ENCODE measurements at places on chromosomes 3 and 15. TPM values are rescaled to one million over a fixed set of nuclear protein-coding genes. Genes with fewer than 3 reads are reported as not detected.

GRCh38 chr15:73006523-73006922, 45.7 kb upstream of the NEO1 start:
- no peaks in the 10 kb centered on the region for H3K27me3 ChIP-seq
- H3K36me3 ChIP-seq: no peaks in the 10 kb centered on the region
- DNase-seq: no peak
- H3K4me1 ChIP-seq: peaks cover 6% of the 10 kb centered on the region

- no peak for DNase-seq
- H3K27ac ChIP-seq: no peak overlapping the region
- peaks cover 7% of the 10 kb centered on the region for H3K4me1 ChIP-seq
- no peak overlapping the region for H3K4me3 ChIP-seq
These were observed 28.9 kb upstream of the ACP3 start for GRCh38 chr3:132288357-132288756.

DNA sequence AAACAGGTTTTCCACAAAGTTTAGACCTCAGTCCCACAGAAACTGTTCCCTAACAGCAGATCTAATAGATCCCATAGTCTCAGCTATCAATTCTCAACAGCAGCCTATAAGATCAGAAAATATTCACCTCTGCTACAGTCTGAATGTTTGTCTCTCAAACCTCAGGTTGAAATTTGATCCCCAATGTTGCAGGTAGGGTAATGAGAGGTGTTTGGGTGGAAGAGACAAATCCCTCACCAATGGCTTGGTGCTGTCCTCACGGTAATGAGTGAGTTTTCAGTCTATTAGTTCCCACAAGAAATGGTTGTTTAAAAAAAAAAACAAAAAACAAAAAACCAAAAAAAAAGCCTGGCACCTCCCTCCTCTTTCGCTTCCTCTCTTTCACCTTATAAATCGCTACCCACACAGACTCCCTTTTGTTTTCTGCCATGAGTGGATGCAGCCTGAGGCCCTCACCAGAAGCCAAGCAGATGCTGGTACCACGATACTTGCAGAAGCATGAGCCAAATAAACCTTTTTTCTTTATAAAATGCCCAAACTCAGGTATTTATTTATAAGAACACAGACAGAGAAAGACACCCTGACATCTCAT, 14.2 kb downstream of the ZNF280D start:
- peaks cover 10% of the 10 kb centered on the region for H3K36me3 ChIP-seq
- H3K4me1 ChIP-seq: no peaks in the 10 kb centered on the region
- H3K4me3 ChIP-seq: no peak overlapping the region
- no peak for DNase-seq
- no peaks in the 10 kb centered on the region for H3K27me3 ChIP-seq

- H3K4me1 ChIP-seq: no peaks in the 10 kb centered on the region
- DNase-seq: no peak
- no peak overlapping the region for H3K27ac ChIP-seq
- H3K4me3 ChIP-seq: no peak overlapping the region
- peaks cover 8% of the 10 kb centered on the region for H3K36me3 ChIP-seq
These were observed 102.0 kb downstream of the SCAPER start for GRCh38 chr15:76803049-76803571.

DNA sequence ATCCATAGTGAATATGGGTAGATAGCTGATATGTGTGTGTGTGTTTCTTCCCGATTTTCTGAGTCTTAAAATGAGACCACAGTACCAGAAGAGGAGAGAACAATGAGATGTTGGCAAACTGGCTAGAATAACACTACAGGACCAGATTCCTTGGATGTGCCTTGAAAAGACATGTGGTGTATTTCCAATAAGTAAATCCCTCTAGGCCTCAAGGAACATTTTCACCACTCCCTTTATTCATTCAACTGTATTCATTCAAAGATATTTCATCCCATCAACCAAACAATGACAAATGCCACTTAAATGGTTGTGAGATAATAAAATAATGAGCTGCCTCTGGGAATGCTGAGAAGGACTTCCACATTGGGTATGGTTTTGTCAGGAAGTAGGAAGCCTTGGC, 8.7 kb upstream of the BNC1 start:
- H3K27ac ChIP-seq: no peak overlapping the region
- H3K4me1 ChIP-seq: no peaks in the 10 kb centered on the region
- H3K4me3 ChIP-seq: no peak overlapping the region
- no peak for DNase-seq
- no peaks in the 10 kb centered on the region for H3K36me3 ChIP-seq

GRCh38 chr3:27840807-27841594, 118.9 kb upstream of the EOMES start:
- peaks cover 6% of the 10 kb centered on the region for H3K36me3 ChIP-seq
- no peak overlapping the region for H3K27ac ChIP-seq
- DNase-seq: no peak
- H3K4me1 ChIP-seq: no peaks in the 10 kb centered on the region

DNA sequence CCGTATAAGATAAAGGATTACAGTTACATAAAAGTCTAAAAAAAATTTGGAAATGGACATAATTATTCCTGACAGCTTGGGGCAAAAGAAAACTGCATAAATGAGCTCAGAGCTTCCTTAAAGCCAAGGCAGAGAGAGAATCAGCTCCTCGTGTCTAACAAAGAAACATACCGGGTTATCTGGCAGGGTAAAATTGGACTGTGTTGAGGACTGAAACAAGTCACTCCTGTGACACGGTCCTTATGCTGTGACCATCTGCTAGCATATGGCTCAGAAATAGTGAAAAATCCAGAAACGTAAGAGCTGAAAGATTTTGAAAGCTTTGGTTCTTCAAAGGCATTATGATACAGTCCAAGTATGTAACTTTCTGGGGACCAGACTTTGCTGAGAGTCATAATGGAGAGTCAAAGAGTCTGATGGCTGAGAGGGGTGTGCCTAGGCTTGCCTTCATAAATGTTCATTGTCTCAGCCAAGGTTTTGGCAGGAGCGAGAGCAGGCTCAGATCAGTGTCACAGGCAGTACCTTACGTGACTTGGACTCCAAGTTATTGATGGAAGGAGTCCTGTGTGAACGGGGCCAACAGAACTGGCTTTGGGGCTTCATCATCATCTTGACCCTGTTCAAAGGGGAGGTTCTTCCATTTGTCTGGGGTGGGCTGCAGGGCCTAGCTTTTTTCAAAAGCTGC, 12.5 kb downstream of the MAP6D1 start:
- H3K4me1 ChIP-seq: peaks cover 7% of the 10 kb centered on the region
- H3K36me3 ChIP-seq: peaks cover 33% of the 10 kb centered on the region
- DNase-seq: no peak

- no peak overlapping the region for H3K27ac ChIP-seq
- no peak overlapping the region for H3K4me3 ChIP-seq
- H3K4me1 ChIP-seq: no peaks in the 10 kb centered on the region
- no peak for DNase-seq
- no peaks in the 10 kb centered on the region for H3K27me3 ChIP-seq
These were observed 847.8 kb downstream of the SI start for GRCh38 chr3:164230385-164231094.

- peaks cover 2% of the 10 kb centered on the region for H3K36me3 ChIP-seq
- peak overlapping the region; percentile 95 for H3K4me3 ChIP-seq
- H3K4me1 ChIP-seq: peaks cover 32% of the 10 kb centered on the region
- peak overlapping the region; percentile 16 for H3K27ac ChIP-seq
- DNase-seq: no peak
These were observed 896 bp upstream of the KLHL25 start for GRCh38 chr15:85795337-85796305.

- H3K36me3 ChIP-seq: no peaks in the 10 kb centered on the region
- peak; percentile 79 for DNase-seq
- no peaks in the 10 kb centered on the region for H3K4me1 ChIP-seq
- no peak overlapping the region for H3K4me3 ChIP-seq
- peaks cover 9% of the 10 kb centered on the region for H3K27me3 ChIP-seq
These were observed 15.9 kb downstream of the IVD start for GRCh38 chr15:40421246-40422157.

DNA sequence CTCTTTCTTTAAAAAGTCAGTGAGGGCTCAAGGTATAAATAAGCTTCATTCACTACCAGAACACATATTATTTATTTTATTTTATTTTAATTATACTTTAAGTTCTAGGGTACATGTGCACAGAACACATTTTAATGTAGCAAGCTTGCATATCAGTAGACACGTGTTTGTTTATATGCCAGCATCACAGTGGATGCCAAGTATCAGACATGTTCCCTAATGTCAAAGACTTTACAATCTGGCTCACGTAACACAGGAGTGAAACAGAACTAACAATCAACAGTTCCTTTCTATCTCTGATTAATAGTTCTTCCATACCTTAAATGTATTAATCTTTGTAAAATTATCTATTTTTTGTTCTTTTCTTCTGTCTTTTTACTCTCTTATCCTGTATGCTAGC, 23.3 kb upstream of the ENTPD3 start:
- H3K36me3 ChIP-seq: no peaks in the 10 kb centered on the region
- no peak for DNase-seq
- H3K27ac ChIP-seq: no peak overlapping the region
- peaks cover 3% of the 10 kb centered on the region for H3K27me3 ChIP-seq

DNA sequence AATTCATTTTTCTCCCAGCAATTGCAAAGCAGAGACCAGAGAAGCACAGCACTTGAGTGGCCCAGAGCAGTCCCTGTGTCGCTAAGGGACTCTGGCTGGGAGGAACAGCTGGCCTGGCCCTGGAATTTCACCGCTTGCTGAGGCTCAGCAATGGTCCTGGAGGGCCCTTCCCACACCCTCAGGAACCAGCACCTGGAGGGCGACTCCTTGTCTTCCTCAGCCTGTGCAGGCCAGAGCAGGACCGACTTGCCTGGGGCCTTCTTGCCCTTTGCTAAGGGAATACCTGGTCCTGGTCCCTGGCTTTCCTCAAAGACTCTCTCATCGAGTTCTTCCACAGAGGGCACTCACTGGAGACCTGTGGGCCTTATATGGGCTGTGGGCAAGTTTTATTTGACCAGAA, 294.6 kb downstream of the RPLP1 start:
- H3K4me1 ChIP-seq: peaks cover 32% of the 10 kb centered on the region
- peaks cover 3% of the 10 kb centered on the region for H3K27me3 ChIP-seq
- H3K36me3 ChIP-seq: no peaks in the 10 kb centered on the region
- DNase-seq: no peak
- H3K27ac ChIP-seq: no peak overlapping the region
- no peak overlapping the region for H3K4me3 ChIP-seq

DNA sequence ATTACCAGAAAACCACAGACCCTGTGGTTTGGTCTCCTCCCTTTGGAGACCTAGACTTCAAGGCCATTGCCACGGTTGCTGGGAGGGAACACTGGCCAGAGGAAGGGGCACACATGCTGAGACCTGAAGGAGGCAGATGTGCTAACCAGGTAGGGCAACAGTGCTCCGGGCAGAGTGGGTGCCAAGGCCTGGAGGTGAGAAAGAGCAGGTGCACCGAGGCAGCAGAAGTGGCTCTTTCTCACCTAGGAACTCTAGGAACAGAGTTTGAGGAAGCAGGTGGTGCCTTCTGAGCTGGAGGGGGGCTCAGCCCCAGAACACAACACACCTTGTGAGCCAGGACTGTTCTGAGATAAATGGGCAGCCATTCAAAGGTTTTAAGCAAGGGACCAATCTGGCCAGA, 106.1 kb downstream of the MEGF11 start:
- H3K27me3 ChIP-seq: peaks cover 6% of the 10 kb centered on the region
- H3K27ac ChIP-seq: no peak overlapping the region
- no peaks in the 10 kb centered on the region for H3K36me3 ChIP-seq
- no peak for DNase-seq
- H3K4me1 ChIP-seq: peaks cover 4% of the 10 kb centered on the region
- no peak overlapping the region for H3K4me3 ChIP-seq

ADAMTS17 gene
- total RNA-seq: 2.3 TPM

MST1R gene
- total RNA-seq: 2.6 TPM

GRAMD2A gene
- total RNA-seq: 0.35 TPM

EFL1 gene
- total RNA-seq: 28.5 TPM
